Astrocyte (in vitro differentiated cells and primary cell): ENCODE measurements at places on chromosomes 1 and 21.

DNA sequence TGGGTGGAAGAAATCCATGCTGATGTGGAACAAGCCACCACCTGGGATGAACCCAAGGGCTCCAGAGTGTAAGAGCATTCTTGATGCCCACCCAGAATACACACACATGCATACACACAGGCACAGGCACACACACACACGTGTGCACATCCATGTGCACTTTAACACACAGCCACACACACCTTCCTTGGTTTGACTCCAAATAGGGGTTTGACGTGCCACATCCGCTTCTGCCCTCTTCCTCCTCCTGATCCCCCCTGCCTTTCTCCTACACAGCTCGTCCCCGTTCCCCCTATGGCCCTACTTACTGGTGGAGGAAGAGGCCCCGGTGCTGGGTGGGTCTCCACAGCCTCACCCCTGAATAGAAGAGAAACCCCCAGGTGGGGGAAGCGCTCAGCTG, 16.0 kb downstream of the SPATA21 start:
- no peak for DNase-seq

DNA sequence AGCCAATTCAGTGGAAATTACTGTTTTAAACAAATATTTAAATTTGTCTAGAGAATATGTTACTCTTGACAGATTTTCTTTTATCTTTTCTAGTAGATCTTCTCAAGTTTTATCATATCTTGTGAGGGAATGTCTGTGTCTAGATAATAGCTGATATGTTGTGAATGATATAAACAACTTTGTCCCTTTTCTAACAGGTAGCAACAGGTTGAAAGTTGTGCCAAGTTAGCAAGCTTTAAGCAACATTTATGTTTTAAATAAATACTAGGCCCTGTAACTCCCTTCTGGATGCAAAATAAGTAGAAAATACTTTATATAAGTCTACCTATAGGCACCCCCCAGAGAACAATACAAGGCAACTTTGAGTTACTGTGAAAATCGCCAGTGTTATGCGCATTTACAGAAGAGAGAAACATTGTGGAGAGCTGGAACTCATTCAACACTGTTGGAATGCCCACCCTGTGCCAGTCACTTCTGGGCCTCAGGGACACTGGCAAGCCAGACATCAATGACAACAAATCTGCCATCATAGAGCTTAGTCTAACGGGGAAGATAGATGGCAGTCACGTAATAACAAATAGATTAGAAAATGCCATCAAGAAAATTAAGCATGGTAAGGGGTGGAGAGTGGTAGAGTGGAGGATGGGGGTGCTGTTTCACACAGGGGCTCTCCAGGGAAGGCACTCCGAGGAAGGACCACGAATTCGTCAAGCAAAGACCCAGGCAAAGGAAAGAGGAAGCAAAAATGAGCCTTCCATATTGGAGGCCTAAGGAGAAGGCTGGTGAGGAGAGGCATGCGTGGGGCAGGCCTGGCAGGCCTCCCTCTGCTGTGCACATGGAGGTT, 4.4 kb downstream of the MAP3K21 start:
- no peak for DNase-seq

- DNase-seq: no peak
These were observed 232.6 kb upstream of the PLXNA2 start for GRCh38 chr1:208476846-208477170.

- DNase-seq: no peak
These were observed 26.1 kb upstream of the GPR153 start for GRCh38 chr1:6287029-6287428.

DNA sequence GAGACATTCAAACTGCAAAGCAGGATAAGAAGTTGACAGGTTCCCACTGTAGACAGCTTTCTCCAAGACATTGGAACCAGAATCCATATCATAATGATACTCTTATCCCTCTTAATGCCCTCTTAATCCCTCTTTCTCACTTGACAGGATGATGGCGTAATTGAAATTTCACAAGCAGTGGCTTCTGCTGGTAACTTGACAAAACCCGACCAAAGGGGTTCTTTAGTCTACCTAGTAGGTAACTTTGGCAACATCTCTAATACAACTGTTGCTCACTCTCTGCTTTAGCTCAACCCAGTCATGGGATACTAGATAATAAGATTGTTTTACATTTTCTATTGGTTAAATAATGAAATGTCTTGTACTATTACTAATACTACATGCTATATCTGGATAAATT, 34.7 kb downstream of the S100A10 start:
- no peak for DNase-seq

DNA sequence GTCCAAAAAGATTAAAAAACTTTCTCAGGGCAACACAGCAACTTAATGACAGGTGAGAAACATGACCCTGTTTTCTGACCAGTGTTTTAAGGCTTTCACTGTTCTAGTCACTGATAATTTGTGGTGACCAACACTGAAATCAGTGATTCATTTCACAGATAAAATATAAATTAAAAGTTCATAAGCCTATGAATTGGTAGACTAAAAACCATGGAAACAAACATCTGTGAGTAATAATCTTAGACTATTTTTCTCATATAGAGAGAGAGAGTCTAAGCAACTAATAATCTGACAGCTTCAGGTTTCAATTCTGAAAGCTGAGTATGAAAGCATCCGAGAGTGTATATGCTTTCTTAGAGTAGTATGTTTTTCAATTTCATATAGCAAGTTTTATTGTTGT, 536.9 kb downstream of the ADGRL2 start:
- DNase-seq: no peak

DNA sequence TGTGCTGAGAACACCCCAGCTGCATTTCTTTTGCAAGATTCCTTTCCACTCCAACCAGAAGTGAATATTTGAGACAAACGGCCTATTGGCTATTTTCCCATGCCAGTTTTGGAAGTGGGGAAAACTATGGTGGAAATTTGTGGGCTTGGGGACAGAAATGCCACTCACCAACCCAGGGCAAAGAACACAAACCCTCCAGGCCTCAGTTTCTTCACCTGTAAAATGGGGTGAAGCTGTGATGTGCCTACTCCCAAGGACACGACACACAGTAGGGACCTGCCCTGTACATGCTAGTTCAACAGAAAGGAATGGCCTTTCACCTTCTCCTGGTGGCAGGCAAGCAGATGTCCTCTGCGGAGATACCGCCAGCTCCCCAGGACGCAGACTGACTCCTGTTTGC, 46.5 kb downstream of the SIM2 start:
- no peak for DNase-seq

DNA sequence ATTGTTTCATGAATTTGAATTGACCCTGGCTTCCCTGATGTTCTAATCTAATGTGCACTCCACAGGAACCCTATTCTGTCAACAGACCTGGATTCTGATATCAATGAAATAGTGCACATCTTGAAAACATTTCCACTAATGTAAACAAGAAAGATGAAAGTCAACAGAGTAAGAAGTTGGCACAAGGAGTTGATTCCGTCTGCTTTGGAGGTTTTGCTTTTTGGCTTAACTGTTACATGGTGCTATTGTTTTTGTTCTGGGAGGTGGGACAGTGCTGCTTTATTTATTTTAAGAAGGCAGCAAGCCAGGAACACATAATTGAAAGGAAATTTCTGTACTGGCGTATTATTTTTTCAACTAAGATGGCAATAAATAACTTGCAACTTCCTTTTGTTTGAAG, 73.3 kb downstream of the LEPR start:
- no peak for DNase-seq

DNA sequence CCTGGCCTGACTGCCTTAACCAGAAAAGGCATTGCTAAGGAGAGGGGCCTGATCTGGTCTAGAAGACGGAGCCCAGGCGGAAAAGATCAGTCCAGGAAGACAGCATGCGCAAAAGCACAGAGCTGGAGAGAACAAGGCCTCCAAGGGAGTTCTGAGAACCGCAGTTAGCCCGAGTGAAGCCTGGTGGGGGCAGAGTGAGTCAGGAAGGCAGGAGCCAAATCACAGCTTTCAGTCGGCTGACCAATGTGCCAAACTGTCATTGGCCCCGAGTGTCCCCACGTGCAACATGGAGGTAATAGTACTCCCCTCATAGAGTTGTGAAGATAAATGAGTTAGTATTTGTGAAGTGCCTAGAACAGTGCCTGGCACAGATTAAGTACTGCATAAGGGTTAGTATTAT, 1.2 kb upstream of the TSPAN2 start:
- peak; percentile 72 for DNase-seq

- no peak for DNase-seq
These were observed 61.5 kb upstream of the ATP1B1 start for GRCh38 chr1:169044971-169045370.

DNA sequence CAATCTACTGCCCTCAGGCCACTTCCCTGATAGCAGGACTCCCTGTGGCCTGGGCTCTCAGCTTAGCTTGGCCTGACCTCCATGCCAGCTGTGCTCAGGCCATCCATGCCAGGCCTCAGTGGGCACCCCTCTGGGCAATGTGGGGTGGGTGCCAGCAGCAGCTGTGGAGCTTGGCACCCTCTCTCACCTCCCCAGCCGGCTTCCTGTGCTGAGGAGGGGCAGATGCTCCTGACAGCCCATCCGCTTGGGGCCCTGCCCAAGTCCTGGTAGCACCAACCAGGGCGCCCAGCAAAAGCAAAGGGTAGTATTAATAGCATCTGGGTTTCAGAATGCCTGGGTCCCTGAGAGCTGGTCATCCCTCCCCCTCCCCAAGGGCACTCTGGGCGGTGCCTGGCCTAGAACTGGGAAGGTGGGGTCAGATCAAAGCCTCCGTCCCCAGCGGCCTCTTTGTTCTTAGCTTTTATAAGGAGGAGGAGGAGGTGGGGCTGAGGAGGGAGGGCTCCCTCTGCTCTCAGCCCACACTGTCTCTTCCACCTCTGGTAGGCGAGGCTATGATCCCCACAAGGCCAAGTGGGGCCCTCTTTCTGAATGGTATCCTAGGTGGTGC, 6.1 kb downstream of the EFNA4 start:
- no peak for DNase-seq

DNA sequence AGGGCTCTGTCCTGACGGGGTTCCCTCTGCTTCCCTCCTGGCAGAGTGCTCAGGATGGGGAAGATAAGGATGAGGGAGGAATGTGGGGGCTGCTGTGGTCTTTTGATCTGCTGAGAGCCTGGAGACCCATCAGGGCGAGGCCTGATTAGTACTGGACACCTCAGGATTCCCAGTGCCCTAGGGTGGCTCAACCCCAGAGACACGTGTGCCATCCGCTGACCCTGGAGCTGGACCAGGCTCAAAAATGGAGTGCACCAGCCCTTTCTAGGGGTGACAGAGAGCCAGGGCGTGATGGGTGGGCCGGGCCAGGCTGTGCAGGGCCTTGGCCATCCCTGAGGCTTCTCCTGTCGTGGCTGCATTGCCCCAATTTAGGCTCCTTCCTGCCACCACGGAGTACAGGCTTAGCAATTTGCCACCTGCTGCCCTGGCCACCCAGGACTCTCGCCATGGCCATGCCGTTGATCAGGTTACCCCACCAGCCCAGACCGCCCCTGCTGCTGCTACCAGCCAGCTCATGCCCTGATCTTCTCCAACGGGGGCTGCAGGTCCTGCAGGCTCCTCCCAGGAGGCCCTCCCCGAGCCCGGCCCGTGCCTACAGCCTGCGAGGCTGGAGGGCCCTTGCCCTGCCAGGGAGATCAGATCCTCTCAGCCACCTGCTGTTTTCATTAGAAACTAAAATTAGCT, 9.5 kb downstream of the WNT4 start:
- DNase-seq: no peak

- no peak for DNase-seq
These were observed 77.4 kb downstream of the FOXD2 start for GRCh38 chr1:47515164-47515789.

DNA sequence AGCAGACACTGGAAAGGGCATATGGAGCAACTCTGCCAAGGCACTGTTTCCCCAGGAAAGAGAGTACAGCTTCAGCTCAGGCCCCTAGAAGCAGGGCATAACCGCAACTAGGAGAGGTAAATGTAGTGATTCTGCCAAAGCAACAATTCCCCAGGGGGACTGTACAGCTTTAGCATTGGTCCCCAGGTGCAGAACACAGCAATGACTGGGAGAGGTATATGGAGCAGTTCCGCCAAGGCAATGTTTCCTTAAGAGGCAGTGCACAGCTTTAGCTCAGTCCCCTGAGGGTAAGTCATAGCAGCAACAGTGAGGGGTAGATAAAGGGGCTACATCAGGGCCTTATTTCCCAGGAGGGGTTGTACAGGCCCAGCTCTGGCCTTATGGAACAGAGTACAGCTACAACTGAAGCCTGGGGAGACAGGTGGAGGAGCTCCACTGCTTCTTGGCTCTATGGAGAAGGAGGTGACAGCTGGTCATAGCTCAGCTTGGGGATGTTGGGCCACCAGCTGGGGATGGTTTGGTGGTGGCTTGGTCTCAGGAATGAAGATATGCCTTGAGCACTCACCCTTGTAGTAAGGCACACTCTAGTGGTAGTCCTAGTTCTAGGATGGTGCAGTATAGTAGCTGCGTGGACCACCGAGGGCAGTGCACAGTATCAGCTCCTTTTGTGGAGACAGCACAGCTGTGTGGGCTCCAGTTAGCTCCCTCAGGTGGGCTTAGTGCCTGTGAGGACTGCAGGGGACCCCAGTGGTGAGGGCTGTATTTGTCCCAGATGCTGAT, 582.7 kb downstream of the PTPRC start:
- no peak for DNase-seq

DNA sequence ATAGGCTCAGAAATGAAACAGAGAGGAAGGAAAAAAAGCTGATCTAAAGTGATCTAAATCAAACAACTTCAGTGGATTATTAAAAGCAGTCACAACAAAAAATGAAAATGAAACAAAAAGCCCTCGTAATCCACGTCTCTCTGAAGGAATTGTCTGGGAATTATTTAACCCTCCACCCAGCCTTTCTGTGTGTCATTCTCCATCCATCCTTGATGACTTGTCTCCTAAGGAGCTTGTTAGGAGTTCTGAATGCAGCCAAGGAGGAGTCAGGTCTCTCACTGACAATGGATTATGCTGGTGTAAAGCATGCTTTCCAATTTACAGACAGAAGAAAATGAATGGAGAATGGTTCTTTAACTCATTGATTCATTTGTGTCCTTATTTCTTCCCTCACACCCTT, 359.3 kb upstream of the RUNX1 start:
- DNase-seq: no peak

GRCh38 chr1:214280386-214281020, 456 bp upstream of the SMYD2 start:
- peak; percentile 43 for DNase-seq

DNA sequence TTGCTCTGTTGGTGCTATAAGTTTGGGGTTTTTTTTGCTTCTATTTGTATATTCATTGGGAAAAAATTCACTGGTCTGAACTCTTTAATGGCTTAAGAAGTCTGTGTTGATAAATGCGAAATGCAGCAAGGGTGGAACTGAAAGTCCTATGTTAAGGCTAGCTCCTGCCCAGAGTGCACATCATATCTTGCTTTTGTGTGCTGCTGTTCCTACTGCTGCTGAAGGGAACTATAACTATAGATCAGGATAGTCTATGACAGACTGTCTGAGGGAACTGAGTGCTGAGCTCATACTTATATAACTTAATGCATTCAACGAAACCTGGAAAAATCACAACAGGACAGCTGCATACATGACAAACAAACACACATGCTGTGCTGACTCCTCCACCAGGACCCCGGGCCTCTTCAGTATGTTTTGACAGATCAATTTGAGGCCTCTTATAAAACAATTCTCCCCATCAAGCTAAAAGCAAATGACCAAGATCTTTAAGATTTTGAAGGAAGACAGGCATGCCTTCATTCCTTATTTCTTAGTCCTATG, 1031.5 kb upstream of the ADGRL2 start:
- DNase-seq: no peak
